Hematopoietic multipotent progenitor cell (in vitro differentiated cells): ENCODE measurements at places on chromosomes 5 and 9. TPM values are rescaled to one million over a fixed set of nuclear protein-coding genes. Genes with fewer than 3 reads are reported as not detected.

Gene C9orf153
- total RNA-seq, result 0.81 TPM

Gene HTR1A
- not detected for total RNA-seq

Gene PCDHA12
- under 0.01 TPM for total RNA-seq

Gene AGPAT2
- total RNA-seq, result 76.5 TPM

Gene CD14
- 5.4 TPM for total RNA-seq

Gene FGF10
- total RNA-seq, result not detected

Gene PTGR1
- total RNA-seq, result 1.9 TPM

Gene AK3
- total RNA-seq, result 24.2 TPM

Gene DBH
- total RNA-seq, result not detected

Gene FCN2
- total RNA-seq, result not detected

Gene PCDHGB3
- total RNA-seq, result 3.5 TPM

Gene ZNF354C
- total RNA-seq, result 3.2 TPM

Gene ERCC8
- total RNA-seq, result 25.6 TPM

Gene UBE2QL1
- total RNA-seq, result under 0.01 TPM

Gene TMEM215
- not detected for total RNA-seq

Gene PIP5KL1
- 0.27 TPM for total RNA-seq

Gene GCNT1
- 35.8 TPM for total RNA-seq

Gene PCDHGA3
- 0.54 TPM for total RNA-seq

Gene CBY3
- total RNA-seq, result 1.3 TPM

Gene APBA1
- total RNA-seq, result 0.27 TPM

Gene SEC24A
- total RNA-seq, result 7.3 TPM

Gene ADCY2
- 0.27 TPM for total RNA-seq

Gene C5orf58
- total RNA-seq, result under 0.01 TPM

Gene FAM120A
- 107 TPM for total RNA-seq

Gene RNF183
- total RNA-seq, result under 0.01 TPM

Gene CARD9
- 23.4 TPM for total RNA-seq

Gene TLX3
- total RNA-seq, result not detected
